Hippocampal formation (tissue), 2 donors: ENCODE measurements at places on chromosomes 7 and 10.

DNA sequence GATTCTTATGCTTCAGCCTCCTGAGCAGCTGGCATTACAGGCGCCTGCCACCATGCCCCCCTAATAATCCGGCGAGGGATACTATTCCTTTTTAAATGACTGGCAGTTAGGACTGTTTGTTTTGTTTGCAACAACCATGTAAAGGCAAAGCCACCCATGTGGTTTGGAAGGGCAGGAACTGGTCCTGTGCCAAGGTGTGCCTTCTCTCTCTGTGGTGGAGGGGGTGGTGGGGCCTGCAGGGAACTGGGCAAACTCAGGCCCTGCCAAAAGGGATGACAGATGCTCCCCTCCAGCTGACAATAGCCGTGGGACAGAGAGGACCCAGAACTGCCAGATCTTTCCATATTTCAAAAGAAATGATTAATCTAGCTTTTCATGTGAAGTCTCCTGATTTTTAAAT lies 23.5 kb upstream of the WAPL start:
- no peak for DNase-seq

DNA sequence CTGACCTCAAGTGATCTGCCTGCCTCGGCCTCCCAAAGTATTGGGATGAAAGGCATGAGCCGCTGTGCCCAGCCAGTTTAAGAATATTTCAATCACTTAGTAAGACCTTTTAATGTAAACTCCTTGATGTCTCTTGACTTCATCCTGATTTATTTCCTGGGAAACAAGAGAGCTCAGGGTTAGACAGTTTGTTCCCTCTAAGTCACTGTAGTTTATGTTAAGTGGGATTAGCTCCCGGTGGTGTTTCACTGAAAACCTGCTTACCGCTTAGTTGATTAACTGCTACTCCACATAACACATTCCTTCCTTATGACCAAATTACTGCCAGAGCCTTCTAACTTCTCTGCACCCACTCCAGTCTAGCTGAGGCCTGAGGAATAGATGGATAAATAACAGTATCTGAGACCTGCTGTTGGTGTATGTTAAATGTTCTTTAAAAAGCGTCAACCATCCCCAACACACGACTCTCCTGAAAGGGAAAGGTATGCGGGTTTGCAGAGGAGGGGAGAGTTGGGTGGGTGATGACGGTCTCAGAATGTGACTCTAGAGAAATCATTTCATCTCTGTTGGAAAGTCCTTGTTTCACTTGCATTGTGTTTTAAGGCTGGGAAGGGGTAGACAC lies 48.7 kb downstream of the CREB3L2 start:
- DNase-seq: no peak

- DNase-seq: no peak
Observed at GRCh38 chr7:5694221-5694754, 87.2 kb downstream of the RNF216 start.

DNA sequence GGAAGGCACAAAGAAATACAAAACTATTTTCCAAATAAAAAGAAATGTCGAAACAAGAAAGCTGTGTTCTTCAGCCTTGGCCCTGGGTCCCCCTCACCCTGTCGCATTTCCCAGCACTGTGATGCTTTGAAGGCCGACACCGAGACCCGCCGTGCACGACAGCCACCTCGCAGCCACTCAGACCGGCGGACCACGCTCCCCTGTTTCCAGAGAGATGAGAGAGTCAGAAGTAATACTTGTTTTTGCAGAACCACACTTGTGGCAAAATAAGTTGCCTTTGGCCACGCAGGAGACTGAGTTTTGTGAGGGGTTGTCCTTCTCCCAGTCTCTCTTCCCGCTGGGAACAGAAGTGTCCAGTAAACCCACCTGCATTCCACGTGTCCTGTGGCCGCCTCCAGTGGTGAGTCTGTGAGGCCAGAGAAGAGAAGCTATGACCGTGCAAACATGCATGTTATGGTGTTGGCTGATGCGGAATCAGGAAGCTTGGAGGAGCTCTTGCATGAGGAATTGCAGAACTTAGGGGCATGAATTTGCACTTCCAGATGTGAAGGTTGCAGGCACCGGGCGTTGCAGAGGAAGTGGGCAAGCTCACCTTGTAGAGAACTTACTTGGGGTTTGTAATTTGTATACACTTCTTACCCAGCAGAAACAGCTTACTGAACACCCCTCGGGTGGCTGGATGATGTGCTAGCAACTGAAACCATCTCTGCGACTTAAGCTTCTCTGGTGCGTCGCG lies 194.5 kb downstream of the EBF3 start:
- no peak for DNase-seq

DNA sequence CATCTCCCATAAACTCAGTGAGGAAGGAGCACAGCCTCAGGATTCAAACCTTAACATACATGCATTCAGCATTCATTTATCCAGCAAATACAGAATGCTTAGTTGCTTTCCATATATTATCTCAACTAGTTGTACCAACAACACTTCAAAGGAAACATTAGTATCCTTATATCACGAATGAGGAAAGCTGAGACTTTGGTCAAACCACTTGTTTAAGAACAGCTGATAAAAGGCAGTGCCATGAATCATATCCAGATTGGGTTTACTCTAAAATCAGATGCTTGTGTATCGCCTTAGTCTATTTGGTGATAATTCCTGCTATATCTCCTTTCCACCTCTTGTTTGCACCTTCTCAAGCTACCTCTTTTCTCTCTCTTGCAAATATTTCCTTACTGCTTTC lies 1.9 kb upstream of the CPED1 start:
- DNase-seq: no peak

- DNase-seq: no peak
Observed at GRCh38 chr7:17062151-17063044, 180.6 kb upstream of the AGR3 start.
